ENCODE measurements at places on chromosomes 5 and 9. TPM values are rescaled to one million over a fixed set of nuclear protein-coding genes. Genes with fewer than 3 reads are reported as not detected.

The TTF1 gene
- total RNA-seq = 27.0 TPM

The ABCA1 gene
- 5.4 TPM for total RNA-seq

The RNF180 gene
- total RNA-seq = not detected

The LCN10 gene
- 1.0 TPM for total RNA-seq

The PNPLA7 gene
- total RNA-seq = 2.9 TPM

The PHYKPL gene
- total RNA-seq = 91.9 TPM

The DEPDC1B gene
- total RNA-seq = 29.5 TPM

The PCDHGA3 gene
- not detected for total RNA-seq

The C5orf52 gene
- total RNA-seq = not detected

The TEX48 gene
- total RNA-seq = 0.42 TPM

The STKLD1 gene
- 0.77 TPM for total RNA-seq

The PALM2AKAP2 gene
- 1.5 TPM for total RNA-seq

The SLC34A3 gene
- total RNA-seq = not detected

The SLC26A2 gene
- 8.9 TPM for total RNA-seq

The LIX1 gene
- total RNA-seq = not detected

The PLEKHG4B gene
- 0.11 TPM for total RNA-seq

The PCDHGB2 gene
- total RNA-seq = 0.34 TPM

The DMGDH gene
- 0.42 TPM for total RNA-seq

The PCDHA1 gene
- not detected for total RNA-seq

The ELOVL7 gene
- 0.24 TPM for total RNA-seq

The TMEM252 gene
- not detected for total RNA-seq

The C8G gene
- 3.1 TPM for total RNA-seq

The NSUN2 gene
- total RNA-seq = 61.2 TPM

The RIC1 gene
- total RNA-seq = 20.1 TPM

The PRELID2 gene
- 29.1 TPM for total RNA-seq

The TMEM171 gene
- total RNA-seq = not detected

The PRRT1B gene
- total RNA-seq = not detected

The FOXD4 gene
- total RNA-seq = 0.22 TPM

The TNC gene
- total RNA-seq = not detected

The C5orf58 gene
- total RNA-seq = not detected

The FBP2 gene
- not detected for total RNA-seq

The CRB2 gene
- total RNA-seq = 0.06 TPM

The IFNA2 gene
- not detected for total RNA-seq

The SEMA5A gene
- total RNA-seq = not detected

The FCN2 gene
- not detected for total RNA-seq

All from activated T-helper 17 cell treated with anti-CD3 and anti-CD28 coated beads, Interleukin-2, amount 50 U/mL, for 72 hours (primary cell).